ENCODE measurements at places on chromosomes 7 and 10.

- DNase-seq: no peak
Observed at GRCh38 chr10:127813290-127813689, 76.3 kb downstream of the FOXI2 start.

DNA sequence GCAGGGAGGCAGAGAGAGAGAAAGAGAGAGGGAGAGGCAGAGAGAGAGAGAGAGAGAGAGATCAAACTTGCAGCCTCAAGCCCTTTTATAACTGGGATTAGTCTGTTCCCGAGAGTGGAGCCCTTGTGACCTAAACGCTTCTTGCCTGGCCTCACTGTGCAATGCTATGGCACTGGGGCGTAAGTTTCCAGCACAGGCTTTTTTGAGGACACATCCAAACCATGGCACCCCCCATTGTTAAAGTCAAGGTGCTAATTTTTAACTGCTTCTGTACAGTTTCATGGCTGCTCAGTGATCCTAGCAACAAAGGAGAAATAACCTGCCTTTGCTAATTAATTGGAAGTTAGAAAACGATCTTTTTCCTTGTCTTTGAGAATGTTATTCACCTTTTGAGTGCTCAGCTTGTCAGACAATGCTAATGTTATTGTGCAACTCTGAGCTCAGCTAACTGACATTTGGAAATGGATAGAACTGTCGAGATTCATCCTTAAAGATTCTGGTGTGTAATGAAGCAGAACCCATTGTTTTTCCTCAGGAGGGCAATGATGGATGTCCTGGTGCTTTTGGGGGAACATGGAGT lies 268.4 kb downstream of the GLRX3 start:
- no peak for DNase-seq

DNA sequence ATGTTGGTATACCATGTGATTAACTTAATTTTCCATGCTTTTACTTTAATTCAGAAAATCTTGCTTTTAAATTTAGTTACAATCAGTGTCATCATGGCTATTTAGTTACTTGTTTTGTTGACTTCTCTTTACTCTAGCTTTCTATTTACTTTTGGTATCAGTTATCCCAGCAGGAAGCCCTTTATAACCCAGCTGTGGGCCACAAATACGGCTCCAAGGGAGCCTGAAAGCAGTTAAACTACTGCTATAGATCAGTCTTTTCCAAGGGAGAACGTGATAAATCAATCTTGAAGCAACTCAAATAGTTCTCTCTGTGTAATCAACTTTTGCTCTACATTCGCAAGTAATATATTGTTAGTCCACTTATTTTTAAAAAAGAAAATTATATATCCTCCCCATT lies 287.4 kb downstream of the CACNA2D1 start:
- DNase-seq: no peak

- no peak for DNase-seq
Observed at GRCh38 chr10:364267-364775, 229.1 kb downstream of the ZMYND11 start.

- no peak for DNase-seq
Observed at GRCh38 chr7:13532028-13532753, 457.3 kb downstream of the ETV1 start.

- DNase-seq: no peak
Observed at GRCh38 chr10:126021833-126022500, 125.6 kb downstream of the FANK1 start.

GRCh38 chr10:112456533-112456932 lies 9.5 kb downstream of the VTI1A start:
- DNase-seq: no peak

GRCh38 chr7:142855756-142856564 lies 1.1 kb downstream of the EPHB6 start:
- no peak for DNase-seq

GRCh38 chr7:68787566-68787965 lies 810.7 kb upstream of the AUTS2 start:
- DNase-seq: no peak

DNA sequence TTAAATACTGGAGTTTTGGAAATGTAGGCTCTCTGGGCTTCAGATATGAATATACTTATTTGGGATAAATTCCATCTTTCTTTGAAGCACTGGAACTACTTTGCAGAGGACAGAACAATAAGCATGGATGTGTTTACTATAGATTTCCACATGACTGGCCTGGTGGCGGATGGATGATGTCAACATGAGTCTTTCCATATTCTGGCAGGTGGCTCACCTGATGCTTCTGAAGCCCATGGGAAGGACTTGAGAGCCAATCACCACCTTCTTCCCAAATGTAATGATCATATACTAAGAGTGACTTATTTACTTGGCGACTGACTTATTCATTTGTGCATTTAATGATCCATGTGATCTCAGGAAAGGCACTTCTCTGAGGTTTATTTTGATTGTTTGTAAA lies 110.5 kb downstream of the FANK1 start:
- no peak for DNase-seq

GRCh38 chr10:114545819-114546218 lies 112.3 kb downstream of the ABLIM1 start:
- DNase-seq: no peak

DNA sequence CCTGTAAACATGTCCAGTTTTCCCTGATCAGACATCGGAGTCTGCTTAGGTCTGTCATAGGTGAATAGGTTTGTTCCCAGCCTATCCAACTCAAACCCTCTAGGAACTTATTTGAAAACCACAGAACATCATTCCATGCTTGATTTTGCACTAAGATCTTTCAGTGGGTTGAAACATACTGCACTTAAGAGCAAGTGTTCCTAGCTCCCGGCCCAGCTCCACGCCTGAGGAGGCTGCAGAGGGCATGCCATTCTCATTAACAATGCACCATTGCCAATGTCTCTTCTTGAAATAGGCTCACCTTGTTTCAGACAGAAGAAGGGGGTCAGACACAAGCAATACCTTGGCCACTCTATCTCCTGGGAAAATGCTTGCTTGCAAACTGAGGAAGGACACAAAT lies 78.0 kb upstream of the EGR2 start:
- no peak for DNase-seq

GRCh38 chr7:20236790-20237189 lies 19.6 kb upstream of the MACC1 start:
- no peak for DNase-seq

- DNase-seq: no peak
Observed at GRCh38 chr10:99143011-99143410, 92.6 kb downstream of the HPSE2 start.

- no peak for DNase-seq
Observed at GRCh38 chr7:2954433-2954853, 89.2 kb downstream of the CARD11 start.

- DNase-seq: no peak
Observed at GRCh38 chr7:2619116-2619515, 12.7 kb upstream of the TTYH3 start.

- no peak for DNase-seq
Observed at GRCh38 chr10:18340496-18341051, 200.3 kb downstream of the CACNB2 start.
